COLO829 (cell line): ENCODE measurements at places on chromosomes 2 and 18.

DNA sequence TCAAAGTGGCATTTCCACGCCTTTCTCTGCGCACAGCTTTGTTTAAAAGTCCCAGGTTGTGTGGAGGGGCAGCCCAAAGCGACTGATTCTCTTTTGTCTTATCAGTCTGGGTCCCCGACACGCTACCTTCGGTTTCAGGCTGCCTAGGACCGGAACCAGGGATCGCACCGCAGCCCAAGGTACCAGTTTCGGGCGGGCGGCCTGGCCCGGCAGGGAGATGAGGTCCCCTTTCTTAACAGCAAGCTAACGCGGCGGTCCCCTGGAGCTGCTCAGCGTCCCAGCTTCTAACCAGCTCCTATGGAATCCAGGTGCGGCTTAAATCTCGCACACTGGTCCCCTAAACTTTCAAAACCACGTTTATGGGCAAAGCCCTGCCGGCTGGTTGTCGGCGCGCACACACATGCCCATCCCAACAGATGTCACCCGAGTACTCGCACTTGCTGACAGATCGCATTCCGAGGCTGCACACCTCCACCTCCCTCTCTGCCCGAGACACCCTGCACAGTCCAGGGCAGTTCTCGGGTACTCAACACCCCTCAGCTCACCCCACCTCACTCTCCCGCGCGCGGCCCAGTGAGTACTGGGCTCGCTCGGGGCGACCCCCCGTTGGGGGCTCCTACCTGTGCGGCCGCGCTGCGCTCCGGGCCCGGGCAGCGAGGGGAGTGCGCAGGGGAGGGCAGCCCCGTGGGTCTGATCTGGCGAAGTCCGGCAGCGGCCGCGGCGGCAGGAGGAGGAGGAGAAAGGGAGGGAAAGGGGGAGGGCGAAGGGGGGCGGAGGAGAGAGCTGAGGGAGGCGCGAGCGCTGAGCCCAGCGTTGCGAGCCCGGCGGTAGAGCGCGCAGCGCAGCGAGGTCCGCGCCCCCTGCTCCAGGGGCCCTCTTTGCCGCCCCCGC is at the start of gene EFEMP1:
Gene EFEMP1, minus strand, starts transcription at position 692 of the 891 bp plus-strand sequence. CDS start 1,342 bp downstream, outside the sequence.
- DNase-seq = no peak

GRCh38 chr18:24754583-24755253 is 294.3 kb downstream of the HRH4 start:
- DNase-seq = no peak

DNA sequence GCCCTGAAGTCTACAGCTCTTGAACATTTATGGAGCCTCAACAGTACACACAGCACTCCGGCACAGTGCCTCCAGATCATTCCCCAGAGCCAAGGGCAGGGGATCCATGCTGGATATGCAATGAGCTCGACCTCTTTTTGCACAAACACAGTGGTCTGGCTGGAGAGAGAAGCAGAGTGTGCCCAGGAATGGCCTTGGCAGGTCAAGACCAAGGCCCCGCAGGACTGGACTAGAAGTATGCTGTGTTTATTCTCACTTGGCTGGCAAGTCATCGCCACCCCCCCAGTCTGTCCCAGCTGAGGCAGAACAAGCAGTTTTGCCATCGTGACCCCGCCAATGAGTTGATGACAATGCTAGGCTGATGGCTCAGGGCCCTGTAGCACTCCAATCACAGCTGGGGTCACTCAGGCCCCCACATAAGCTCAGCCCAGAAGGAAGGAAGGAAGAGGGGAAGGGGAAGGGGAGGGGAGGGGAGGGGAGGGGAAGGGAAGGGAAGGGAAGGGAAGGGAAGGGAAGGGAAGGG is 212.1 kb downstream of the TTC32 start:
- no peak for DNase-seq

- DNase-seq = no peak
These were observed 131.9 kb downstream of the TGIF1 start for GRCh38 chr18:3581890-3582289.

GRCh38 chr18:75246721-75247610 is 36.4 kb downstream of the TSHZ1 start:
- DNase-seq = no peak

GRCh38 chr18:37762076-37762621 is 196.6 kb upstream of the CELF4 start:
- no peak for DNase-seq

- no peak for DNase-seq
These were observed 329.8 kb upstream of the MYT1L start for GRCh38 chr2:2660789-2661355.

GRCh38 chr2:137942833-137943677 is 21.2 kb upstream of the HNMT start:
- DNase-seq = no peak

DNA sequence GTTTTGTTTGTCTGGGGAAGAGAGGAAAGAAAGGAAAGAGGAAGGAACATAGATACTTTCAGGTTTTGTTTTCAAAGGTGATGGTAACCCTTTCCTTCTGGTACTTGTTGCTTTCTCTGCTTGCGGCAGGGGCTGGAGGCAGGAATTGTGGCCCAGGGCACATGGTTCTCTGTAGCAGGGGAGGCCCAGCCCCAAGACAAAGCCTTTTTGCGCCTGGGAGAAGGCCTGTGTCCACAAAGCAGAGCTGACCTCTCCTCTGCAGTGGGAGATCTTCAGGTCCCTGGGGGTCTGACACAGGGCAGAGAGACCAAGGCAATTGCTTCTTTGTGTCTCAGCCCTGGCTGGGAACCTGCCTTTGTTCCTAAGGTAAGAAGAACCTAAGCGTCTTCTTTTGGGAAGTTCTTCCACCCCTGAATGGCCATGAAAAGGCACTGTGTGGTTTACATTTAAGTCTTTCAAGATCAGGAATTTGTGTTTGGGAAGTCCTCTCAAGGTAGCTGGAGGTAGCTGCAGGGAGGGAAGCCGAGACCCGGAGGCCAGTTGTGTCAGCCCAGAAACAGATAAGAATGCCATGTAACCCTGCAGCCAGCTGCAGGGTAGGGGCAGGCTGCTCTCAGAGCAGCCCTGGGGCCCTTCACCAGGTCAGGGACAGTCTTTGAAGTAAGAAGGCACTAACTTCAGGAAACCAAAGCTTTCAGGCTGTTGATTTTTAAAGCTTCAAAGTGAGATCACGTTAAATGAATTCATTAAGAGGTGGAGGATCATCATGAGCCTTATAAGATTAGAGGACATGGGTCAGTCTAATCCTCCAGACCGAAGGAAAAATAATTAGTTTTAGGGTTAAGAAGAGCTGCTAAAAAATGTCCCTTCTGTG is 119.3 kb downstream of the STPG4 start:
- DNase-seq = no peak

DNA sequence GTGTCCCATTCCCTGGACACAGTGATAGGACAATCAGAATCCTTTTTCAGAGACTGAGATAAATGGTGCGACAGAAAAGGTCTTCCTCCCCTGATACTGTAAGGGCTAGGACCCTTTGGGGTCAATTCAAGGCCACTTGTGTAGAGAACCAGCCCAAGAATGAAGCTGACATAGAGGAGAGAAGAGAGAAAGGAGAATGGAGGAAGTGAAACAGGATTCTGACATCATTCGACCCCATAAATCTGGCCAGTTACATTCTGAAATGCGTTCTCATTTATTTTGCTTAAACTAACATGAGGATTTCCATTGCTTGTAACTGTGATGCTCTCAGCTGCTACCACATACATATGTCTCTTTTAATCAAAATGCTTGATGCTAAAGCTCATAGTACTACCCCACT is 148.1 kb downstream of the TMEM163 start:
- no peak for DNase-seq

GRCh38 chr2:38074764-38075506 is 1.0 kb downstream of the CYP1B1 start:
- no peak for DNase-seq

DNA sequence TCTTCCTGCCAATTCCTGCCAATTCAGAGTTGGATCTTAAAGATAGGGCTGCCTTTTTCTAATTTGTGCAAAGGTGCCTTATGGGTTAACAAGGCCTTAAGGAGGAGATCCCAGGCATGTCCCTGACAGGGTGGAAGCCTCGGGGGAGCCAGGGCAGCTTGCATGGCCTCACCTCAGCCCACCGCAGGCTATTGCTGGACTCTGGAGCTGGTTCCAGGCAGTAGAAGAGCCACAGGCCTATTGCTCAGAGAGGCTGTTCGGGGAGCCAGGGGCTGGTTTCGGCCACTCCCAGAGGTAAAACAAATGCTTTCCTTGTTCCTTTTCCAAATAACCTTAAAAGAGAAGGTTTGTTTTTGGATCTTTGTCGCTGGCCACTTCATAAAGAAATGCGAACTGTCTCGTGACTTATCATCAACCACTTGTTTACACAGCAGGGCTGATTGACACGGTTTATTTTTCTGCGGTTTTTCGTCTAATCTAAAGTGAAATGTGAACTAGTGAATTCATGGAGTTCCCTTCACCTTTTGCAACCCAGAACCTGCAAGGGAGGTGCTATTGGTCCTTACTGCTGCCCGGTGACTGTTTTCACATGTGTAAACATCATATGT is 108.6 kb downstream of the APOB start:
- DNase-seq = no peak

GRCh38 chr2:199979832-199980628 is 24.6 kb downstream of the MAIP1 start:
- DNase-seq = peak; percentile 65

GRCh38 chr2:240443891-240444301 is 8.4 kb downstream of the GPC1 start:
- DNase-seq = no peak

- DNase-seq = no peak
These were observed 188.7 kb upstream of the KLHL14 start for GRCh38 chr18:32961538-32961937.

- DNase-seq = no peak
These were observed 616.1 kb upstream of the PKDCC start for GRCh38 chr2:41431756-41432155.

DNA sequence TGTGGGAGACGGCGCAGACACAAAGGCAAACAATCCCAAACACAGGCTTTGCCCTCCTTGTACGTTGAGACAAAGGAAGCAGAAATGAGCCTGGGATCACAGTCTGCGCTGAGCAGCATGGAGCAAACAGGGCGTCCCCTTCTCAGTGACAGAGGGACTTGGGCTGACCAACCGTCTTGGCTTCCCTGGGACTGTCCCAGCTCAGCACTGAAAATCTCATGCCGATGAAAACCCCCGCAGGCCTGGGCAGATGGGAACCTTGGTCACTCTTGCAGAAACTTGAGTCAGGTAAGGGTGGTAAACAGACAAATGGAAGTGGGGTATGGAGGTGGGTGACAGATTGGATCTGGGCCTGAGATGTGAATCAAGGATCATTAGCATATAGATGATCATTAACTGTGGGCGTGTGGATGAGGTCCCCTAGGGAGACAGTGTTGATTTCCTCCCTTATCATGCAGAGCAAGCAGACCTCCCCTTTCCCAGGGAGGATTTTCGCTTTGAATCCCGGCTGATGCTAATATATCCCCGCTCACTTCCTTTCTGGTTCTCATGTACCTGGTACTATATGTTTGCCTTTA is 19.1 kb upstream of the SH3BP4 start:
- DNase-seq = no peak

GRCh38 chr2:239927424-239927981 is 97.6 kb downstream of the NDUFA10 start:
- DNase-seq = peak; percentile 84

DNA sequence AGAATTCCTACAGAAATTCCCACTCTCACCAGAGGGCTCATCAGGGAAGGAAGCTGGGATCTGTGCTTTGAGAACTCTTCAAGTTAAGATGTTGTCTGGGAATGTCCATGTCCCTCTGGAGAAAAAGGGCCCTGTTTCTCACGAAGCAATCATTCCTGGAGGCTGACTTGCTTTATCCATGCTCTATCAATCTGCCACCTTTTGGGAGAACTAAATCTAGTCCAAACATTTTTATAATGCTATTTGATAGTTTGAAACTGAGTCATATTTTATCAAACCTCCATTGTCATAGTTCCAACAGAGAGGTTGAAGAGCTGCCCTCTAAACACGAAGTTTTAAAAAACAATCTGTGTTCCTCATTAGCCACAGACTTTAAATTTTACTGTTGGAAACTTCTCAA is 219.2 kb downstream of the MTX2 start:
- no peak for DNase-seq
